ENCODE measurements at places on chromosomes 13 and 19. TPM values are rescaled to one million over a fixed set of nuclear protein-coding genes. Genes with fewer than 3 reads are reported as not detected.

DNA sequence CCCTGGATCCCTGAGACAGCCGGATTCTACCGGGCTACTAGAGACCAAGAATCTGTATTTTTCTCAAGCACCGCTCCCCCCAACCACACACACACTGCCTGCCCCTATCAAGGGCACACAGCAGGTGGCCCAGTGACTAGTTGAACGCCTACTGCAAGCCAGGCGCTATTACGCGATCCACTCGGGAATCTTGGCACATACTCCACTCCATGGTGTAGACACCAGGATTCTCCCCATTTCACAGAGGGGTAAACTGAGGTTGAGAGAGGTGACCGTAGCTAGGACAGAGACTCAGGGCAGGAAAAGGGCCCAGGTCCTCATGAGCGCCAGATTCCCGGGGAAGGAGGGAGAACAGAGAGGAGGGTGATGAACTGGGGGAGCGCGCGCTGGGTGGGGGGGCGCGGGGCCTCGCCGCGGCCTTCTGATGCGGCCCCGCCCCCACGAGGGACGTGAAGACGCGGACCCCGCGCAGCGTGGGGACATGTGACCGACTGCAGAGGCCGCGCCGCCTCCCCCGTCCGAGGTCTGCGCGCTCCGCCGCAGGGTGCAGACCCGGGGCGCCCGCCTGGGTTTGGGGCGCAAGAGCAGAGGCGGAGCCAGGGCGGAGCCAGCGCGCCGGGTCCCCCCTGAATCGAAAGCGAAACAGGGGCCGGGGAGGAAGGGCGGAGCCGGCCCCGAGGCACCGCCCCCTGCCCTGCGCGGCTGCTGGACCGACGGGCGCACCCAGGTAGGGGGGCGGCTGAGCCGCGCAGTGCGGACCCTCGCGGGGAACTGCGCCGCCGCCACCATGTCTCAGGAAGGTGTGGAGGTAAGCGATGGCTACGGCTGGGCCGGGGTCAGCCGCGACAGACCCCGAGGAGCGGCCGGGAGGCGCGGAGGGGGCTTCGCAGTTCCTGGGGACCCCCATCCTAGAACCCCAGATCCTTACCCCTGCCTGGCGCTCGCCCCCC, at the start of gene SHFL:
Gene SHFL, plus strand, starts transcription at position 677 of the 950 bp plus-strand sequence. Its CDS starts 111 bp downstream, at position 788.
- H3K4me3 ChIP-seq, result peak within 1 kb of the TSS; percentile 93
- H3K36me3 ChIP-seq, result no peaks in the 10 kb centered on the region
- peaks cover 12% of the 10 kb centered on the region for H3K4me1 ChIP-seq
- peak; percentile 86 for DNase-seq
- H3K27me3 ChIP-seq, result no peaks in the 10 kb centered on the region

DNA sequence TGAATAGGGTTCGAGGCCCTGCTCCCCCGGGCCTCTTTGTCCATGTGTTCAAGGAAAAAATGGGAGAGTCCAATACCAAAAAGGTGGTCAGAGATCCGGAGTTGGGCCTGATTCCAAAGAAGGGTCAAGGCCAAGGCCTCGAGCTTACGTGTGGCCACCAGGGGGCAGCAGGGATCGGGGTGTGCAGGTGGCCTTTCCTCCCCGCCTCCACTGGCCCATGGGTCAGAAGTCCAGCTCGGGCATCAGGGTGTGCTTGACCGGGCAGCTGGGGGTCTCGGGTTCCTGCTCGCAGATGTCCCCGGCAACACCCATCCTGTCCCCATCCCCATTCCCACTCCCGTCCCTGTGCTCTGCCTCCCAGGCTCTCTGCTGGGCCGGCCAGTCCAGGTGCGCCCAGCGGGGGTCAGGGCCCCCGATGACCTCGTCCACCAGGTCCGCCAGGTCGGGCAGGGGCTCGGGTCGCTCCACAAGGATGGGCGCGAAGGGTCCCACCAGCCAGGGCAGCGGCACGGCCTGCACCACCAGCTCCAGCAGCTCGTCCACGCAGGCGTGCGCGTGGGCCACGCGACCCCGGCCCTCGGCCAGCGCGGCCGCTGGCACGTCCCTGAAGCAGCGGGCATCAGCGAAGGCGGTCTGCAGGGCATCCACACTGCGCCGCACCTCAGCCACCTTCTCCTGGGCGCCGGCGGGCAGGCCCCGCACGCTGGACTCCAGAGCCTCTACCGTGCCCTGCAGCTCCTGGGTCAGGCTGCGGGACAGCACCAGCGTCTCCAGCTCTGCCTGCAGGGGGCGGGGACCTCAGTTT, 5.2 kb upstream of the PLIN4 start:
- DNase-seq, result no peak
- H3K4me1 ChIP-seq, result no peaks in the 10 kb centered on the region
- no peak overlapping the region for H3K27ac ChIP-seq
- no peak overlapping the region for H3K4me3 ChIP-seq
- H3K36me3 ChIP-seq, result no peaks in the 10 kb centered on the region

DNA sequence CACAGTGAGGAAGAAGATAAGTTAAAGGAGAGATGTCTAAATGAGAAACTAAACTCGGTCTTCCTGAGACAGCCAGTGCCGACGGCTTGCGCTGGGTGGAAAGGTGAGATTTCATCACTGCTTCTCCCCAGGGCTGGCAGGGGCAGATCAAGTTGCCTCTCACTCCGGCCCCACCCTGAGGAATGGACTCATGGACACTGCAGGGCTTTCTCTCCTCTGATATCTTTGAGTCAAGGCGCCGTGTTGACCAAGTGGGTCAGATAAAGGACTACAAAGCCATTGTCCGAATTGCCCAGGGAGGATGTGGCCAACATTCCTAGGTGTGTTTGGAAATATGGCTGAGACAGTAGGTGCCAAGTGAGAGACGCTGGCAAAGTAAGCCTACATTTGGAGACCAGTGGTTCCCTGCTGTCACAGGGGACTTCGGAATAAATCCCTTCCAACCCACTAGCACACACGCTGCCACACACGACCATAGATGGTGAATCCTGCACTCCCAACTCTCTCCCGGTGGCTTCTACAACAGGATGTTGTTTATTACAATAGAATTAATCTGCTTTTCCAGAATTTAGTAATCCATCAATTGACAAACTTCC, 156.5 kb upstream of the TSC22D1 start:
- H3K27me3 ChIP-seq, result peaks cover 24% of the 10 kb centered on the region
- no peak for DNase-seq

The LRRC25 gene
- total RNA-seq, result 0.63 TPM

DNA sequence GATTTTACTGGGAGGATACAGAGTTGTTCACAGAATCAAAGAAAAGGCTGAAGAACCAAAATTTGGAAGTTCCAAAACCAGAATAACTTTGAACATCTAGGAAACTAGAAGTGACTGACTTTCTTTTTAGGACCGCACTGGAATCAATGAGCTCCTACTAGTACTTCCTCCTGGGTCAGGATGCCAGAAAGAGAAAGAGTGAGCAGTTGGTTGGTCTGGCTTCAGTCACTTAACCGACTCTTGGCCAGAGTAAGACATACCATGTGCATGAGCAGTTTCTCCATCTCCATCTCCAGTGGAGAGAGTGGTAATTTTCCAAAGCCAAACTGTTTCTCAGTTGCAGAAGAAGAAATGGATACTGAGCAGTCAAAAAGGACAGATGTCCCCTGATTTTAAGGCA, 27.1 kb upstream of the MTUS2 start:
- no peak overlapping the region for H3K27ac ChIP-seq
- peaks cover 3% of the 10 kb centered on the region for H3K36me3 ChIP-seq
- H3K4me1 ChIP-seq, result peaks cover 4% of the 10 kb centered on the region

The GARRE1 gene
- total RNA-seq, result 43.6 TPM

The OR1M1 gene
- total RNA-seq, result not detected

DNA sequence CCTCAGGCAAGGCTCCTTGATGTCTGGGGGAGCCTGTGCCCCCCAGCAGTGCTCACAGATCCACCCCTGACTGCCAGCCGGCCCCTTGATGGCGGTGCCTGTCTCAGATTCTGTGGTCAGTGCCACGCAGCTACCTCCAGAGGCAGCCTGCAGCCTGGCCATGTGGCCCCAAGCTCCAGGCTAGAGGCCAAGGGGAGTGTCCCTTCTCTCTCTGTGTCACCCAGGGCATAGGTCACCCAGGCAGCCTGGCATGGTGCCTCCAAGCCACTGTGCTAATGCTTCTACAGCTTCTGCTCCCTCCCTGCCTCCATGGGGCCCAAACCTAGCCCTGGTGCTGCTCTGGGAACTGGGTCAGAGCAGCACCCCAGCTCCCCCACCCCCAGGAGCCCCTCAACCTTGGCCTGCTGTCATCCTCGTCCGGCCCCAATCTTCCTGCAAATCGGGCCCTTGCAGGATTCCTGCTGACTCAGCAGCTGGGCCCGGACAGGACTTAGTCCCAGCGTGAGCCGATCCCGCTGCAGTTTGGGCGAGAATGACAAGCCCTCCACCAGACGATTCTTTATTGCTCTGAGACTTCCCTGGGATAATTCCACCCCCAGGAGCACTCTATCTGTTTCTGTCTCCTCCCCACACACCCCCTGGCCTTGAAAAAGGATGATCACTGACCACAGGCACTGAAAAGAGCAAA, 2.8 kb upstream of the ARL11 start:
- peaks cover 4% of the 10 kb centered on the region for H3K27me3 ChIP-seq
- no peaks in the 10 kb centered on the region for H3K36me3 ChIP-seq
- no peak for DNase-seq

DNA sequence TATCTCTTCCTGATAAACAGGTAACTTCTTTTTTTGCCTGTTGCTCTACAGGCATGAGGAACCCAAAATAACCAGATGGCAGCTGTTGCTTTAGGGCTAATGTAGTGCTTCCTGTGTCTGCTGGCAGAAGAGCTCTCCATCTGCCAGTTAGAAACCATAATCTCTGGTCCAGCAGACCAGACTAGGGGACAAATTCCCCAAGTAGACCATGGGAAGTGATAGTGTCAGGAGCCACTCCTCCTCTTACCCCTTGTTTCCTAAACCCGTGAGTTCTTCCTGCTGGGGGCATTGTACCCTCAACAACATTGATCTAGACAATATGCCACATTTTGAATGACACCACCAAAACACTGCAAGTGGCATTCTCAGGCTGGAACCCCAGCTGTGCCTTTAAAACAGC, 135.9 kb downstream of the DLEU7 start:
- H3K36me3 ChIP-seq, result peaks cover 1% of the 10 kb centered on the region
- no peak overlapping the region for H3K4me3 ChIP-seq
- peaks cover 2% of the 10 kb centered on the region for H3K4me1 ChIP-seq
- no peak for DNase-seq

The ZSCAN18 gene
- total RNA-seq, result 30.7 TPM

DNA sequence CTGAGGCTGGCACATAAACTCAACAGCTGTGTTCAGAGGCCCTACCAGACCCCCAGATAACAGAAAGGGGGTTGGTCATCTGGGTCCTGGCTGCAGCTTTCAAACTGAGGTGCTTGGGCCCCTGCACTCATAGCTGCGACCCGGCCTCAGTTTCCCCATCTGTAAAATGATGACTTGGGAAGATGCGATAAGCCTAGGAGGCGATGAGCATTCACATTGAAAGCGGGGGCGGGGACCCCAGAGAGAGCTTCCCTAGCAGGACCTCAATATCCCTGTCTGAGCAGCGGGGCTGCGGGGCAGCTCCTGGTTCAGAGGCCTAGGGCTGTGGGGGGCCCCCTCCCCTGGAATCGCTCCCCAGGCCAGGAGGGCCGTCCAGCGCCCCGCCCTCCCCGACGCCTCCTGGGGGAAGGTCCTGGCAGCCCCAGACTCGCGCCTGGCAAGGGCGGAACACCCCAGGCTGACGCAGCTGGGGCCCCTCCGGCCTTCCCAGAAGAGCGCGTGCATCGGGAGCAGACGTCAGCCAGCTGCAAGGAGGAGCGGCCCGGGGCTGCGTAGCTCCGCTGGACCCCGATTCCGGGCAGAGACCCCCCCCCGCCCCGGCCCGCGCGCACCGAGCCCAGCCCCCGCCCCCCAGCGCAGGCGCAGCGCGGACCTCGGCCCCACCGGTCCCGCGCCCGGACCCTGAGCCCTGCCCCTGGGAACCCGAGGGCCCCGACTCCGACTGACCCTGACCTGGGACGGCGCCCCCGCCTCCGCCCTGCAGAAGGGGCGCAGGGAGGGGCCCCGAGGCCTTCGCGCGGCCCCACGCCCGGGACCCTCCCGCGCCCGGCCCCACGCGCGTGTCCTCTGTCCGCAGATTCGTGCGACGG, 3.5 kb downstream of the FSTL3 start:
- peaks cover 7% of the 10 kb centered on the region for H3K27me3 ChIP-seq
- no peak overlapping the region for H3K27ac ChIP-seq
- H3K36me3 ChIP-seq, result no peaks in the 10 kb centered on the region
- peaks cover 9% of the 10 kb centered on the region for H3K4me1 ChIP-seq
- peak overlapping the region; percentile 92 for H3K4me3 ChIP-seq

DNA sequence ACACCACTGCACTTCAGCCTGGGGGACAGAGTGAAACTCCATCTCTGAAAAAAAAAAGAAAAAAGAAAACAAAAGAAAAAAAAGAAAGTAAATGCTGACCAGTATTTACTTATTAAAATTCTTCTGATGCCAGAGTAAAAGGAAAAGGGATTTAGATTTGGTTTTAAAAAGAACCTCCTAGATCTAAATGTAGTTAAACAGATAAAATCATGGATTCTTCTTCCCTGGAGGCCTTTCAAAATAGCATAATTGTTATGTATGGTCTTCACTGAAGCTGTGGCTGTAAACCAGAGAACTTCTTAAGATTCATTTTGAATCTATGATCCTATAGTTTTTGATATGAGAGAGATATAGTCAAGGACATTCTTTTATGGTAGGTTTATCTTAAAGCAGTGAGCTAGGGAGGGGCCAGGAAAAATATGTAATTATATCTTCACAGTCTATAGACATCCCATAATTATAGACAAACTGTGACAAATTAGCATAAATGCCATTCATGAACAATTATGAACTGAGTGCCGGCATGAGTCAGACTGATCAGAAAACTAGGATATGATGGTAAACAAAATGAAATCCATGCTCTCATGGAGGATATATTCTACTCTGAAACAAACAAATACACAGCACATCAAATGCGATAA, 14.9 kb upstream of the STK24 start:
- no peak overlapping the region for H3K27ac ChIP-seq
- H3K4me1 ChIP-seq, result peaks cover 13% of the 10 kb centered on the region

The FXYD7 gene
- 17.1 TPM for total RNA-seq

The FAM83E gene
- total RNA-seq, result 3.1 TPM

The WASF3 gene
- total RNA-seq, result not detected

GRCh38 chr13:98439896-98440295, 137.0 kb downstream of the STK24 start:
- DNase-seq, result no peak
- no peaks in the 10 kb centered on the region for H3K36me3 ChIP-seq
- H3K27ac ChIP-seq, result peak overlapping the region; percentile 24
- peaks cover 16% of the 10 kb centered on the region for H3K27me3 ChIP-seq

GRCh38 chr13:46894568-46894967, 2.3 kb downstream of the HTR2A start:
- peaks cover 23% of the 10 kb centered on the region for H3K4me1 ChIP-seq
- peaks cover 91% of the 10 kb centered on the region for H3K27me3 ChIP-seq
- H3K4me3 ChIP-seq, result peak overlapping the region; percentile 76
- peaks cover 2% of the 10 kb centered on the region for H3K36me3 ChIP-seq

The LGALS4 gene
- total RNA-seq, result 1.7 TPM

- H3K27ac ChIP-seq, result peak within 1 kb of the TSS; percentile 95
- peak; percentile 48 for DNase-seq
- H3K4me1 ChIP-seq, result peaks cover 12% of the 10 kb centered on the region
- H3K27me3 ChIP-seq, result no peaks in the 10 kb centered on the region
Observed at GRCh38 chr19:6459262-6460098, at the start of gene SLC25A23. TSS of gene SLC25A23 (minus strand) at chr19:6459792. CDS start at chr19:6459628, 164 bp downstream.

The CDC42EP5 gene
- not detected for total RNA-seq

GRCh38 chr19:46603752-46604231, 2.7 kb downstream of the CALM3 start:
- peaks cover 11% of the 10 kb centered on the region for H3K36me3 ChIP-seq
- H3K27me3 ChIP-seq, result no peaks in the 10 kb centered on the region
- DNase-seq, result no peak
- peak overlapping the region; percentile 99 for H3K27ac ChIP-seq

The CD70 gene
- 4.5 TPM for total RNA-seq

GRCh38 chr13:113452942-113453901, at the start of gene ADPRHL1:
TSS of gene ADPRHL1 (minus strand) at chr13:113453488. CDS start at chr13:113453437, 51 bp downstream.
- no peaks in the 10 kb centered on the region for H3K27me3 ChIP-seq
- H3K4me3 ChIP-seq, result no peak within 1 kb of the TSS
- H3K36me3 ChIP-seq, result no peaks in the 10 kb centered on the region
- H3K4me1 ChIP-seq, result peaks cover 3% of the 10 kb centered on the region

The TBXA2R gene
- total RNA-seq, result 10.4 TPM

The PSPN gene
- total RNA-seq, result 1.3 TPM
